Smooth muscle cell of the pulmonary artery (primary cell): ENCODE measurements at places on chromosomes 12 and 14. TPM values are rescaled to one million over a fixed set of nuclear protein-coding genes. Genes with fewer than 3 reads are reported as not detected.

TAS2R42 gene
- total RNA-seq = not detected in 2 replicates

INHBE gene
- total RNA-seq = 2.0 and 2.1 TPM in 2 replicates

MDGA2 gene
- not detected in 2 replicates for total RNA-seq

SMCO2 gene
- total RNA-seq = 0.40 TPM in 1 of 2 replicates, not detected in the other

LRRK2 gene
- total RNA-seq = 5.1 and 12.3 TPM in 2 replicates

KRT77 gene
- not detected in 2 replicates for total RNA-seq

SLC39A5 gene
- 0.20 and 0.40 TPM in 2 replicates for total RNA-seq

ACVRL1 gene
- 6.2 and 31.9 TPM in 2 replicates for total RNA-seq

CYP46A1 gene
- 0.33 and 0.43 TPM in 2 replicates for total RNA-seq

KRT8 gene
- 9.3 and 32.5 TPM in 2 replicates for total RNA-seq

KSR2 gene
- total RNA-seq = under 0.01 TPM in 2 replicates

ST8SIA1 gene
- total RNA-seq = 2.2 and 2.6 TPM in 2 replicates

LMNTD1 gene
- 0.39 and 0.63 TPM in 2 replicates for total RNA-seq

OR6C70 gene
- not detected in 2 replicates for total RNA-seq

EML1 gene
- 59.8 and 93.1 TPM in 2 replicates for total RNA-seq

XRCC3 gene
- 6.1 and 7.2 TPM in 2 replicates for total RNA-seq

HOXC10 gene
- total RNA-seq = not detected in 2 replicates

KRT74 gene
- not detected in 2 replicates for total RNA-seq

NKX2-1 gene
- total RNA-seq = not detected in 2 replicates

KLRD1 gene
- total RNA-seq = 0.50 and 0.65 TPM in 2 replicates

SLC25A3 gene
- total RNA-seq = 490 and 551 TPM in 2 replicates

SERPINA10 gene
- total RNA-seq = not detected in 2 replicates

KCNH3 gene
- total RNA-seq = 0.26 and 0.33 TPM in 2 replicates

TCP11L2 gene
- 28.8 and 41.2 TPM in 2 replicates for total RNA-seq

RNU7-1 gene
- total RNA-seq = not detected in 2 replicates

RASSF9 gene
- total RNA-seq = 1.5 and 3.9 TPM in 2 replicates

TRMT5 gene
- 11.5 and 17.4 TPM in 2 replicates for total RNA-seq

PTGER2 gene
- 3.8 and 8.2 TPM in 2 replicates for total RNA-seq

TMEM132C gene
- 0.07 TPM in 1 of 2 replicates, not detected in the other for total RNA-seq

CABP1 gene
- 1.6 and 21.4 TPM in 2 replicates for total RNA-seq

GALNT6 gene
- 11.6 and 105 TPM in 2 replicates for total RNA-seq

KRT85 gene
- not detected in 2 replicates for total RNA-seq

GLIPR1L1 gene
- total RNA-seq = not detected in 2 replicates
